Cardiac fibroblast (primary cell): ENCODE measurements at places on chromosomes 5 and 9.

GRCh38 chr5:40405230-40405629 is 274.5 kb upstream of the PTGER4 start:
- peak; percentile 77 for DNase-seq

GRCh38 chr5:89712134-89712700 is 697.3 kb downstream of the CETN3 start:
- no peak for DNase-seq

- DNase-seq = no peak
Observed at GRCh38 chr9:112761912-112762655, 11.5 kb downstream of the SNX30 start.

DNA sequence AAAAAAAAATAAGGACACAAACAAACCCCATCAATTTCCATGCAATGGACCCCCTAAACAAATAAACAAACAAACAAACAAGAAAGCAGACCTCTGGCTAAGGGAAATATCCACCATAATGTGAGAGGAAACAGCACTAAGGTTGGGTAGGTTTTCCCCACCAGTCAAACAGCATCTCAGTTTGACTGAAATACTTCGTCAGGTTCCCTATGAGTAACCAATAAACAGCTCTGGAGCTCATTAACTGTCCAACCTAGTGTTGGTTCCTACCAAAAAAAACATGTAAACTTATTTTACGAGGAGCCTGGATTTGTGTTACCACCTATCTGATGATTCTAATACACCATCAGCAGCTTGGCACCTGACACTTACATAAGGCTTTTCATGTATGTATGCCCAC is 198.5 kb upstream of the TARS1 start:
- DNase-seq = no peak

GRCh38 chr5:53603009-53603687 is 42.7 kb downstream of the NDUFS4 start:
- DNase-seq = peak; percentile 46

GRCh38 chr9:113738496-113738892 is 137.6 kb upstream of the ZNF618 start:
- no peak for DNase-seq

DNA sequence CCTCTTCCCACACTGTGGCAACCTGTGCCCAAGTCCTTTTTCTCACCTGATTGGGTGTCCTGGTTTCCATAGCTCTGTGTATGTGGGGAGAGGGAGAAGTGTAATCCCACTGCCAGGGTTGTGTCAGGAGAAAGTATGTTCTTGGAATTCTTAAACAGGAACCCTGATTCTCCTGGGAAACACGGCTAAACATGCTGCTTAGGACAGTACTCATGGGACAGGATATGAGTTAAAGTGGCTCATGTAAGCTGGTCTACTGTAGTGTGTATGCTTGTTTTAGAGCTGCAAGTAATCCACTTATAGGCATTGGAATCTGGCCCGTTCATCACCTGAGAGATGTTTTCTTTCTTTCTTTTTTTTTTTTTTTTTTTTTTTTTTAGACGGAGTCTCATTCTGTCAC is 23.9 kb downstream of the ARHGEF28 start:
- no peak for DNase-seq

DNA sequence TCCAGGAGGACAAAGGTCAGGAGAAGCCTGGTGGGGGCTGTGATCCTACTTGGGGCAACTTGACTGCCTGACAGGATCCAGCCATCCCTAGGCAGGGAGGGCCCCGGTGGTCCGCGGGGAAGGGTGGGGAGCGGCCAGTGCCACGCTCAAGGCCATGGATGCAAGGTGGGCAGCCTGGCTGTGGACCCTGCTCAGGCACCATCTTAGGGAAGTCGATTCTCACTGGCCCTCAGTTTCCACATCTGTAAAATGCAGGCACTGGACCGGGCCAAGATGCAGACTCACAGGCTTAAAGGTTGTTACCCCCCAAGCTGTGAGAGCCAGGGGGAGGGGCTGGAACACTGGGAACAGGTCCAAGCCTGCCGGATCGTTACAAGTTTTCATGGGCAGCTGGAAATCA is 8.7 kb upstream of the DOLPP1 start:
- no peak for DNase-seq

DNA sequence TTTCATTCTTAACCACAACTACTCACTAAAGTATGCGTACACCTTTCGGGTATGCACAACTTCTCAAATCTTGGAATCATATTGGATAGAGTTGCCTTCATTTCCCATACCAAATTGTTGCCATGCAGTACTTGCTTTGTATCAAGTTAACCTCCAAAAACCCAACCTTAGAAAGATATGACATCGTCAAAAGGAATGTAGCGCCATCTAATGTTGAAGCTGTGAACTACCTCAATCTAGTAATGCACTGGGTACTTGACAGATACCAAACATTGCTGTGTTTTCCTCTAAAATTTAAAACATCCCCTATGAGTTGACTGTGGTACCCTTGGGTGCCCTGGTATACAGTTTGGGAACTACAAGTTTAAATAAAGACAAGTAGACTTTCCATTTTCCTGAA is 318.4 kb downstream of the ARL15 start:
- DNase-seq = peak; percentile 30

DNA sequence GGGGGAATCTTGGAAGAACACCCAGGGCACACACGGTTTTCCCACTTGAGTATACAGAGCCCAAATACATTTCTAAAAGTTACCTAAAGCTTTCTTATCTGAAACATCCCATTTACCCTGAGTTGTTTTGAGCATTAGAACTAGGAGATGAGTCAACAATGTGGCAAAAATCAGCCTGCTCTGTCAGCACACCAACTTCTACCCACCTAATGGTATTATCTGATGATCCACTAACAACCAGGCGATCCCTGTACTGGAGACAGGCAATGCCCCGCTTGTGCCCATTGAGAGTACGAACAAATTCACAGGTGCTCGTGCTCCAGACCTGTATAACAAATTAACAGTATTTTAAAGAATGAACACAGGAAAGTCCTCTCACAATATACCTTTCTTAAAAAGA is 87.0 kb downstream of the SMIM23 start:
- no peak for DNase-seq

- no peak for DNase-seq
Observed at GRCh38 chr5:133469252-133469651, 143.1 kb downstream of the FSTL4 start.

DNA sequence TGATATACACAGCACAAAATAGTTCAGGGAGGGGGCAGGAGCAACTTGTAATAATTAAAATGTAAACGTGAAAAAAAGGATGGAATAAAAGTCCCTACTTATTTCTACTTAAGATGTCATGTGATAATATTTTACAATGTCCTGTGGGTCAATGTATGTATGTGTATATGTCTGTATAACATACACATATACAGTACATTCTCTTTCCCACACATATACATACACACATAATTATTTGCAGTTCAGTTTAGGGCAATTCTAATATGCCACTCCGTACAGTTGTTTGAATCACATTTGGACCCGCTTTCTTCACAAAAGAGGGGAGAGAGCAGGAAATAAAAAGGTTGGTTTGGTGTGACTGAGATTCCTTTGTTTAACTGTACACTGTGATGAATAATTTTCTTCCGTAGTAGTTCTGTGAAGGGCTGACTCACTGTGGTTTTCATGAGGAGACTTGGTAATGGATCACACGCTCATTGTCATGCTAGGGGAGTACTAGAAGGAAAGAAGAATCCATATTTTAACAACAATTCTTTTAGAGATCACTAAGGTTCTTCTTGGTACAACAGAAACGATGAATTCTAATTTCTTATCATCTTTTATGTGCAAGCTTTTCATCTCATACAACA is 26.2 kb upstream of the ACOT12 start:
- DNase-seq = peak; percentile 95

DNA sequence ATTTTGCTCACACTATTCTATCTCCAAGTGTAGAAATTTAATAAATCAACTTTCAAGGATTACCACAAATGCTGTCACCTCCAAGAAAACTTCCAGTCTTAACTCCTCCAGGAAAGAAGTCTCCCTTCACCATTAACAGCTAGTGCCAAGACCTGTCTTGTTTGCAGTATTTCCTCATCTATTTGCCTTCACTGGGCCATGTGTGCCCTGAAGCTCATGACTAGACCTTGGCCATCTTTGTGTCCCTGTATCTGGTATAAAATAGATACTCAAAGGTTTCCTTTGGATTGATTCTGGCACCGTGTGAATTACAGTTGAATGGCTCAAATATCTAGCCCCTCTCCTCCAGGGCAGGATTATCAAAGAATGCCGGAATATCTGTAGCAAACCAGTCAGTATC is 346.7 kb upstream of the KLF4 start:
- DNase-seq = no peak

DNA sequence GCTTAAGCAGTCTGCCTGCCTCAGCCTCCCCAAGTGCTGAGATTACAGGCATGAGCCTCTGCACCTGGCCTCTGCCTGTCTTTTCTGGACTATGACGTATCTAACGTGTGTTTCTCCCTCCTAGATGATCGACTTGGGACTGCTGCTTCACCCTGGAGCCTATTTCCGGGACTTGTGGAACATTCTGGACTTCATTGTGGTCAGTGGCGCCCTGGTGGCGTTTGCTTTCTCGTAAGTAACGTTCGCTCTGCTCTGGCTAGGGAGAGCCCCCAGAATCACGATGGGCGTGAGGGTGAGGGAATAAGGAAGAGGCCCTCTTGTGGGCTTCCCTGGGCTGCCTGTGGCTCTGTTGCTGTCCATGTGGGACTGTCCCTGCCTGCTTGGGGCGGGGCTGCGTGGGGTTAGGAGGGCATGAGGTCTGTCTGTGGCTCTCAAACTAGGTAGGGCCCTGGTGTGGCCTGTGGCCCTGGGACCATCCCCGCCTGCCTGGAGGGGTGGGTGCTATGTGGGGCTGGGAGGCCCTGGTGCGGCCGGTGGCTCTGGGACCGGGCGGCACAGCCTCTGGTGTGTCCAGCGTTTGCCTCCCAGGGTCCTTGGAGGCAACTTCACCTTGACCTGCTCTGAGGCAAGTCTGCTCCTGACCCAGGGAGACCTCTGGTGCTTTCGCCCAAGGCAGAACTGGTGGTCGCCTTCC is 171.7 kb downstream of the CACNA1B start:
- no peak for DNase-seq

GRCh38 chr5:61228691-61229280 is 66.5 kb upstream of the SMIM15 start:
- peak; percentile 15 for DNase-seq

GRCh38 chr9:128716581-128717254 is 7.2 kb downstream of the ZDHHC12 start:
- DNase-seq = no peak

- DNase-seq = no peak
Observed at GRCh38 chr5:50995285-50995942, 329.0 kb downstream of the PARP8 start.

DNA sequence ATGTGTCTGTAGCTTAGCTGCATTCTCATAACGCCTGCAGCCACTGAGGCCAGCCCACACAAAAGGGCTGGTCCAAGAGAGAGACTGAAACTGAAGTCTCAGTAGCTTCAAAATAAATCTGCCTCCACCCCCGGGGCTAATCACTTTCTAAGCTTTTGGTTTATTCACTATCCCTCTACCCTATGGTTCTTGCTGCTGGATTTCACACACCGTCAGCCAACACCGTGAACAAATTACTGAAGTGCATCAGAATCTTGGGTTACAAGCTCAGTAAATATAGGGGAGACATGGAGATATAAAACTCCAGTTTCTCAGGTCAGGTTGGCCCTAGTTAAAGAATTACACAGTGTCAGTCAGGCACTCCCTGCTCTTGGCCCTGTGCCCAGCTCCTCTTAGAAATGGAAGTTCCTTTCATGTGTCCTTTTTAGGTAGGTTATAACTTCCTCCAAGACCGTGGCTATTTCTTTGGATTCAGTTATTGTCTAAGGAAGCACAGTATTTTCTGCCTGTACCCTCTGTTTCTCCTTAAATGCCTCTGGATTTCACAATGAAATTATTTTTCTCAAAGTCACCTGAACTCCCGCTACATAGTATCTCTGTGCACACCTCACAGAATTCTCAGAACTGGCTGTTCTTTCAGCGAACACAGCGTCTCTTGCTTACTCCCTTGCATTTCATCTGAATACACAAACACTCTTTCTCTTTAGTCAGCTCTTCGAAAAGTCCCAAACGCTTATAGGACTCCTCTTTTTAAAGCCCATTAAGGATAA is 112.5 kb downstream of the FAM174A start:
- peak; percentile 24 for DNase-seq

GRCh38 chr9:114002986-114003350 is 75.1 kb downstream of the AMBP start:
- no peak for DNase-seq

DNA sequence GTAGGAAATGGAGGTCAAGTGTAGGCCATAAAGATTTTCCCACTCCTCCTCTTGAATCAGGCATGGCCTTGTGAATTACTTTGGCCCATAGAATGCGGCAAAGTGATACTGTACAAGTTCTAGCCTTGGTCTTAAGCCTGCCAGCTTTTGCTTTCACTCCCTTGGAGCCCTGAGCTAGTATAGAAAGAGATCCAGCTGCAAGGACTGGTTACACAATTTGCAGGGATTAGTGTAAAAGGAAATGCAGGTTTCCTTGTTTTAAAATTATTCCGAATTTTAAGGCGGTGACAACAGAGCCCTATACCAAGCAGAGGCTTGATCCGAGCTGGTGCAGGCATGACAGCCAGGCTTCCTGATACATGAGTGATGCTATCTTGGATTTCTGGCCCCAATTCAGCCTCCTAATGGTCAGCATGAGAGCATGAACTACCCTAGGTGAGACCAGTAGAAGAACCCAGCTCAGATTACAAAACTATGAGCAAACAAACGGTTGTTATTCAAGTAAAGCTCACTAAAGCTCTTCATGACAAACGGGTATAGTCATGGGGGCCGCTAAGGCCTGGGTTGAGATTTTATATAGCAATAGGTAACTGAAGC is 257.9 kb downstream of the DOCK8 start:
- no peak for DNase-seq

DNA sequence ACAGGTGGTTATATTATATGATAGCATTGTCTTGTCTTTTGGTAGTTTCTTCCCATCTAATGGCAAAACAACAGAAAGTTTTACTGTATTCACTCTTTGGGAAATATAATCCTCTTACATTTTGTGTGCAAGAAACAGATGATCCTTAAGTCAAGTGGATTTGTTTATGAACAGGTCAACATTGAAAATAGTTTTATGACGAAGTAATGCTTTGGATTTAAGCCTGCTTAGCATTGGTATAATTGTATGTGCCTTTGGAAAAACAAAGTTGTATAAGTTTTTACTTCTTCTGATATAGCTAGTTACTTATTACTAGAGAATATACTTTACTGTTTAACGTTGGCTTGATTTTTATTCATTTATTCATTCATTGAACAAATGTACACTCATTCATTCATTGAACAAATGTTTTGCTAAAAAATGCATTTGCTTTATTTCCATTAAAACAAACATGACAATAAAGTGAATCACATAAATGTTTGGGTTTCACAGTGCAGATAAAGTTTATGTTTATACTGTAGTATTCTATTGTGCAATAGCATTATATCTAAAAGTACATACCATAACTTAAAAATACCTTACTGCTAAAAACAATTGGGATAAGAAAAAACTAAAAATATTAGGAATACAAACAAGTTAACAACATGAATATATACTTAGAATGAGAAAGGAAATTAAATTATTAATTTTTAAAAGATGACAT is 12.3 kb downstream of the SGCD start:
- no peak for DNase-seq

- no peak for DNase-seq
Observed at GRCh38 chr5:139700711-139701055, 52.5 kb downstream of the CXXC5 start.
